ENCODE measurements at places on chromosomes 3 and 15.

DNA sequence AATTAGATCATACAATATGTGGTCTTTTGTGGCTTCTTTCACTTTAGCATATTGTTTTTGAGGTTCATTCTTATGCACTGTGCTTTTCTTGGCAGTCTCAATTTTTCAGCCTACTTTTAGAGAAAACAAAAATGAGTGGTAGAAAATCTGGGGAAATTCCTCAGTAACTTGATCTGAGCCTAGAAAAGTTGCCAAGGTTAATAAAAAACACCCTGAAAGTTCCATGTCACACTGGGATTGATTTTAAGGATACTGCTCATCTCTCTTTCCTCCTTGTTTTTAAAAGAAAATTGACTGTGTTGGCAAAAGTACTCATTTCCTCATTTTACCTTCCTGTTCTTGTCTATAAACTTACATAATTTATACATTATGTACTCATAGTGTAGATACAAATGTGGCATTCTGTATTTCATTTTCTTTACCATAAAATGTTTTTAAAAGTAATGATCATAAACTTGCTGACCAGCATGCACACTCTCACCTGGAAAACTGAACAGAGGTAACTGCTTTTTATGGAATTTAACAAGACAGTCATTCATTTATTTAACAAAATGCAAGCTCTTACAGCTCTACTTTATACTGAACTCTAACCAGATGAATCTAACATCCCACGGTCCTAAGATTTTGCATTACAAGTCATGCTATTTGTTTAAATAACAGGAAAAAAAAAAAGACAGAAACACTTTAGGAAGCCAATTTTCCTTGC, 28.6 kb upstream of the SH3BP5 start:
- no peaks in the 10 kb centered on the region for H3K27me3 ChIP-seq
- no peak overlapping the region for H3K4me3 ChIP-seq
- no peak for DNase-seq
- peaks cover 50% of the 10 kb centered on the region for H3K4me1 ChIP-seq
- H3K27ac ChIP-seq: peak overlapping the region; percentile 19

- no peaks in the 10 kb centered on the region for H3K4me1 ChIP-seq
- no peaks in the 10 kb centered on the region for H3K36me3 ChIP-seq
- H3K4me3 ChIP-seq: no peak overlapping the region
- no peak for DNase-seq
- H3K27me3 ChIP-seq: peaks cover 2% of the 10 kb centered on the region
Observed at GRCh38 chr15:44261007-44261706, 27.4 kb upstream of the GOLM2 start.

DNA sequence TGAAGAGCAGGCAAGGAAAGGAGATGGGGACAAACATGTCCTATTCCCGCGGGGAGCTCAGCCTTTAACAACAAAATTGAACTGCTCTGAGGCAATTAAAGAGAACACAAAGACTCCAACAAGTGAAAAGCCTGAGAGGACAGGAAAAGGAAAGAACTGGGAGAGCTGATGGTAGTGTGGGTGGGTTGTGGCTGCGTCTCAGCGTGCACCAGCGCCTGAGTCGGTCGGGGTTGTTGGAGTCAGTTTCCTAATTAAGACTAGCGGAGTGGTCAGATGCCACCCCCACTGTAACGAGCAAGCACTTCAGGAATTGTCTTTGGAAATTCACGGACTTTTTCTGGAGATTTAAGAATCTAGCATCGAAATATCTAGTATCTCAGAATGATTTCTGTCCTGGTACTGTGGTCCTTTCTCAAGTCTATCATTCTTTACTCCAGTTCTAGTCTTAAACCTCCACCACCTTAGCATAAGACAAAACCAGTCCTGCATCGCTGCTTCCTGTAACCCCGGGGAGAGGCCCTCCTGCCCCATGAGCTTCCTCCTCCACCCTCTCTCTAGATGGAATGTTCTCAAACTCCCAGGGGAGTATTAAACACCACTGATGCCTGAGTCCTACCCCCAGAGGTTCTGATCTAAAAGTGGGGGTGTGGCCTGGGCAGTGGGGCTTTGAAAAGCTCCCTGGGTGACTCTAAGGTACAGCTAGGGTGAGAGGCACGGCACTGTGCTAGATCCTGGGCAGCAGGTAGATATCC, 104.0 kb downstream of the CYP19A1 start:
- peaks cover under 1% of the 10 kb centered on the region for H3K4me1 ChIP-seq
- no peak for DNase-seq
- H3K4me3 ChIP-seq: no peak overlapping the region
- no peaks in the 10 kb centered on the region for H3K36me3 ChIP-seq
- H3K27me3 ChIP-seq: peaks cover 26% of the 10 kb centered on the region

- no peaks in the 10 kb centered on the region for H3K4me1 ChIP-seq
- H3K27me3 ChIP-seq: peaks cover 2% of the 10 kb centered on the region
- H3K36me3 ChIP-seq: no peaks in the 10 kb centered on the region
Observed at GRCh38 chr3:143084856-143085731, 34.5 kb upstream of the CHST2 start.

GRCh38 chr3:17841190-17841828, 98.9 kb upstream of the TBC1D5 start:
- no peak overlapping the region for H3K4me3 ChIP-seq
- no peak overlapping the region for H3K27ac ChIP-seq
- peak; percentile 62 for DNase-seq
- peaks cover 1% of the 10 kb centered on the region for H3K4me1 ChIP-seq

DNA sequence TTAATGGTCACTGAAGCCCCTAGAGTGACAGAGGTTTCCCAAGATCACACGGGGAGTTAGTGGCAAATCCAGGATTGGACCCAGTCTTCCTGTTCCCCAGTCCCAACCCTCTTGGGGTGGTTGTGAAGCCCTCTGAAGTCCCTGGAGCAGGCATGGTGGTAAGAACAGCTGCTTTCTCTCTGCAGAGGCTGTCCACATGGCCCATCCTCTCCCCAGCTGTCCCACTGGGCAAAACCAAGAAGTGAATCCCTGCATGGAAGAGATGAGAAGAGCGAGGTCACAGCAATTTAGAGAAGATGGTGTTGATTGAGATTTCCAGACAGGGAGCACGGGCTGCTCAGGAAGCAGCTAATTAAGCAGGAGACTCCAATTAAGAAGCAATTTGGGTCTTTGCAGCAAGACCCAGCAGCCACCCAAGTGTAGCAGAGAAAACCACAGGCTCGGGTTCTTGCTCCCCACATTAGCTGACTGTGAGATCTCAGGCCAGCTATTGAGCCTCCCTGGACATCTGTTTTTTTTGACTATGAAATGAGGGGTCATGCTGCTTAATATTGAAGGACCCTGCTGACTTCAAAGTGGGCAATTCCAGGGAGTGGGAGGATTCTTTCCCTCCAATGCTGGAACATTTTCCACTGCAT, 14.8 kb upstream of the HDAC11 start:
- DNase-seq: no peak
- no peaks in the 10 kb centered on the region for H3K4me1 ChIP-seq
- no peaks in the 10 kb centered on the region for H3K36me3 ChIP-seq
- no peak overlapping the region for H3K4me3 ChIP-seq
- H3K27ac ChIP-seq: no peak overlapping the region

GRCh38 chr15:78372880-78373279, 32.7 kb downstream of the CRABP1 start:
- no peak for DNase-seq
- H3K4me1 ChIP-seq: peaks cover 24% of the 10 kb centered on the region
- H3K27ac ChIP-seq: no peak overlapping the region
